ENCODE measurements at places on chromosomes 1 and 21.

GRCh38 chr1:54994355-54994990, 4.3 kb upstream of the BSND start:
- no peak for DNase-seq

DNA sequence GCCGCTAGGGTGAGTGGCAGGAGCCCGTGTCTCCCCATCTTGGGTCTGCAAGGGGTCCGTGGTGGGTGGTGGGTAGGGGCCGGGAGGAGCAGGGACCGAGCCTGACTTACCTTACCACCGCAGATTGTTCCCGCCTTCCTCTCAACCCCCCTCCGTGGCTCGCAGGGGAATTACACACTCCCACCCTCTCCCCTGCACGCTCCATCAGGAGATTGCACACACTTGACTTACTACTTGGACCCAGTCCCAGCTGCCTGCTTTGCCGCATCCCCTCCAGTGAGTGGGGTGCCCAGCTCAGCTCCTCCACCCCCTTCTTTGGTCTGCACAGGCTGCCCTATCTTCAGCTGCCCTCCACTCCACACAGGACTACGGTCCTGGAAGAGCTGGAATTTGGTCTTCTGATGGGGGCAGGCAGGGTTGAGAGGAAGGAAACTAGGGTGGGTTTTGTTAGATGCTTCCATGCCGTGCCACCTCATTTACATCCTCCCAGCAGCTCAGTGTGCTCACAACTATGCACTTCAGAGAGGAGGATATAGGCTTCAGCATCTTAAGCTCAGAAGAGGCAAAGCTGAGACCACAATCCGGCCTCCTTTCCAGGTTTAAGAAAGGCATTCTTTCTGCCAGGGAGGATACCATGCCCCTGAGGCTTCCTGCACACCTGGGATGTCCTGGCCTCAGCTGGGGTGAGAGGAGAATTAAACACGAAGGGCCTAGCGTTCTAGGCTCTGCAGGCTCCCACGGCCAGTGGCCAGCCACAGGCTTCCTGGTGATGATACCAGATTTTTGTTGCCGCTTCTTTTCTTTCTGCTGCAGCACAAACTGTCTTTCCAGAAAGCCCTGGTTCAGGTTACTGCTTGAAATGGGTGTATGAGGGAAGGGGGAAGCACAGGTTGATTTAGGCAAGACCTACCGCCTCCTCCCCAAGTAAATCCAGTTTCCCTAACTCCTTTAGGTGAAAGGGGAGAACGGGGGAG, 2.3 kb downstream of the KCNC4 start:
- DNase-seq: no peak

DNA sequence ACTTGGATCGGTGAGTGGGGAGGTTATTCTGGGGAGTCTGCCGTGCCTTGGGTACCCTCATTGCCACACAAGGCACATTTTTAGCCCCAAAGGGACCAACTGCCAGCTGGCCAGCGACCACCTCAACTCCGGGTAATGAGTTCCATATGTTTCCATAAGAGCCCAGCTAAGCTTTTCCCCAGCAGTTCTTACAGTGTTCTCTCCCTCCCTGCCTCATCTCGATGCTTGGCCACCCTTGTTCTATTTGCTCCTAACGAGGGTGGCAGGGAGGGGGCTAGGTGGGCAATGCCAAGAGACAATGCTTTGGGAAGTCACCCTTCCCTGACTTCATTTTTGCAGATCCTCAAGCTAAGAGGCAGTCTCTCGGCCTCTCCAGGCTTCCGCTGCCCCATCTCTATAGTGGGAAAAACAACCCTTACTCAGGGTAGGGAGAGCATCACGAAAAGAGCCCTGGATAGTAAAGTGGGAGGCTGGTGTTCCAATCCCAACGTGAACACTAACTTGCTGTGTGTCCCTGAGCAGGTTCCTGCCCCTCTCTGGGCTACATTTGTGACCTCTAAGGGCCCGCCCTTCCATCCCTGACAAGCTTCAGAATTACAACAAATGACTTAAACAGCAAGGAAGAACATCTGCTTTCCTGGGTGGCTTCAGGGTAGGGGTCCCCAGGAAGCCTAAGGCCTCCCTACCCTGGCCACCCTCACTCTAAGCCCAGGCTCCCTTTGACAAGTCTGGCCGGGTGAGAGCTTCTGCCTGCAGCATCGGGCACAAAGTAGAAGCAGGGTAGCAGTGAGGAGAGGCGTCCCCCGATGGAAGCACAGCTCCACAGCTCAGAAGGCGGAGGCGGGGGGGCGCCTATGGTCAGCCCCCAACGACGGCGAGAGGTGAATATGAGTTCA, 5.8 kb downstream of the ID3 start:
- DNase-seq: peak; percentile 72

- DNase-seq: no peak
Measured at GRCh38 chr1:63873751-63874150, 99.9 kb downstream of the ROR1 start.

DNA sequence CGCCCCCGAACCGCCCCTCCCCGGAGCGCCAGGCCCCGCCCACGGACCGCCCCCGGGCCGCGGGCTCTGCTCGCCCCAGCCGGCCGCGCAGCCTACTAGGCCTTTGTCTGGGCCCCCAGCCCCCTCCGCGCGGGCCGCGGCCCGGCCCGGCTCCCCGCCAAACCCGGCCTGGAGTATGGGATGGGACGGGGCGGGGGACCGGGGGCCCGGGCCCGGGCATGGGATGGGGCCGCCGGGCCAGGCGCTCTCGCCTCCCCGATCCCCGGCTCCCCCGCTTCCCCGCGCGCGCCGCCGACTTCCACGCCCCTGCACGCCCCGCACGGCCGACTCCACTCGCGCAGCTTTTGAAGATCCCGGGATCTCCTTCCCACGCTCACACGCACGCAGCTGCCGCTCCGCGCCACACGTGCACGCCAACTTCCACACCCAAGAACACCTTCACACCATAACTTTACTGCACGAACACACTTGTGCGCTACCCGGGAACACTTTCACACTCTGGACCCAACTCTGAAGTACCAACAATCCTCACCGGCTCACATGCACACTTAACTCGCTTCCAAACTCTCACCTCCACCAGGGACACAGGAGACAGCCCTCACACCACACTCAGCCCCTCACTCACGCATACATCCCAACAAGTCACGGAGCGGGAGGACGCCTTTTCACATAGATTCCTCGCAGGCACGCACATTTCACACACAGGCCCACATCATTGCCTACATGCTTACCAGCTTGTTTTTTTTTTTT, 437 bp upstream of the HSPG2 start:
- DNase-seq: peak; percentile 93

GRCh38 chr1:212488436-212489283, 55.9 kb downstream of the NENF start:
- DNase-seq: peak; percentile 80

DNA sequence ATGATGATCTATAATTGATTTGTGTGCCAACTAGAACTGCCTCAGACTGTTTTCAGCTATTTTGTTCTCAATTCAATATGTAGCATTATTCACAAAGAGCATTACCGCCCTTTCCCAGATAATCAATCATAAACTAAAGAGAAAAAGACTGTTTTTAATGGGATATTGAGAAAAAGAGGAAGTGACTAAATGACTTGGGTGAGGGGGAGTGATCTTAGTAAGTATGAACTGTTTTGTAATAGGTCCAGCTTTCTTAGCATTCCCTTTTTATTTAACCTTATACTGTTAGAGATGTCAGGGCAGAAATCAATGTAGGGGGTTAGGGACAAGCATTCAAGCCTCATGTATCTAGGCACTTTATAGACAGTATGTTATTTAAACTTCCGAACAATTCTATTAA, 157.8 kb upstream of the DPYD start:
- DNase-seq: no peak

DNA sequence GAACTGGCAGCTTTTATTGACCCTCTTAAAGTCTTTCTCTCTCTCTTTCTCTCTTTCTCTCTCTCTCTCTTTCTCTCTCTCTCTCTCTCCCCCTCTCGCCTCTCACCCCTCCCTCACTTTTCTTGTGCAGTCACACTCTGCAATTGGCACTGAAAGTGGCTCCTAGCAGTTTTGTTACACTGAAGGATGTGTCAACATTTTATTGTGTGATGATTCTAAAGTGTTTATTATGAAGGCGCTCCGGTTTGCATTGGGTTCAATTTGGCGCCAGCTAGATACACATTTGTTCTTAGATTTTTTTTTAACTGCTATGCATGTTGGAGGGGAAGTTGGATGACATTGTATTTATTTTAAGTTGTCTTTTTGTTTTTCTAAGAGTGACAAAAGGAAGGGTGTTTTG, 64.0 kb upstream of the CHRM3 start:
- no peak for DNase-seq

DNA sequence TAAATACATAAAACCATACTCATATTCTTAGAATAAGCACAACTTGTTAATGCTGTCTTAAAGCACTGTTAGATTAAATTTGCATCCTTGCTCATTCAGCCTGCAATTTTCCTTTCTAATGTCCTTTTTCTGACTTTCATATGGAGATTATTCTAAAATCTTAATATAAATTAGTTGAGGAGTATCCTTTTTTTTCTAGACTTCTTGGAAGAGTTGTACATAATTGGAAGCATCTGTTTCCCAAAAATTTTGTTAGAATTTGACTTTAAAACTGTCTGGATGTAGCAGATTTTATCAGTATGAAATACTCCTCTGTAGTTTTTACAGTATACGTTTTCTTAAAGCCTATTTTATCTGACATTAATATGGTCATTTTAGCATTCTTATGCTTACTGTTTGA, 9.7 kb downstream of the KIFAP3 start:
- no peak for DNase-seq

- no peak for DNase-seq
Measured at GRCh38 chr1:56389813-56390212, 189.6 kb downstream of the PLPP3 start.

GRCh38 chr1:10530756-10531495, 56.2 kb downstream of the PEX14 start:
- no peak for DNase-seq

DNA sequence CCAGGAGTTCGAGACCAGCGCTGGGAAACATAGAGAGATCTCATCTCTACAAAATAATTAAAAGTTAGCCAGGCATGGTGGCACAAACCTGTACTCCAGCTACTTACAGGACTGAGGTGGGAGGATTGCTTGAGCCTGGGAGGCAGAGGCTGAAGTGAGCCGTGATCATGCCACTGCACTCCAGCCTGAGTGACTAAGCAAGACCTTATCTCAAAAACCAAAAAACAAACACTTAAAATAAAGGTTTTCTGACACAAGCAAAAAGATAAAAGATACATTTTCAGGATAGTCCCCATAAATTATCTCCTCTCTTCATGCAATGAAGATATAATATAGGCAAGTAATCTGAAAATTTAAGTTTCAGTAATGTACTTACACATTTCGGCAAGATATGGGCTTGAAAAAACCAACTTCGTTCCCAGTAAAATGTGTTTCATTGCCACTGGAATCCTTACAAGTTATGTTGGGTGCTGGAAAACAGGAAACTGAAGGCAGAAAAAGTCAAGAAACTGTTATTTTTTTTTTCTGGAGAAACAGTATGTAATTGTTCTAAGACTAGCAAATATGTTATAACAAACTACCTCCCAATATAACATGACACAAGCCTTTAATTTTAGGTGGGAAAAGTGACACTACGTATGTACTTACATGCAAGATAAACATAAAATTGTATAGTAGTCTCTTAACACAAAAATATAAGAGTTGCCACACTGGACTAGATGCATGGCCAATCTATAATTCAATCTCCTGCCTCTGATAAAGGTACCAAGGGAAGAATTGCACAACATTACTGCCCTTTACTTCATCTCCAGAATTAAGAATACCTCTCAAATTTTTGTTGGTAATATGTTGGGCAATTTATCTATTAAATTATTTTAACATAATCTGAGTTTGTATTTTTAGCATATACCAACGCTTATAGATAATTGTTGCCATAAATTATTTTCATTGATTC, 15.7 kb downstream of the TM2D1 start:
- DNase-seq: no peak

GRCh38 chr1:223827193-223827663, 18.5 kb downstream of the TP53BP2 start:
- no peak for DNase-seq

DNA sequence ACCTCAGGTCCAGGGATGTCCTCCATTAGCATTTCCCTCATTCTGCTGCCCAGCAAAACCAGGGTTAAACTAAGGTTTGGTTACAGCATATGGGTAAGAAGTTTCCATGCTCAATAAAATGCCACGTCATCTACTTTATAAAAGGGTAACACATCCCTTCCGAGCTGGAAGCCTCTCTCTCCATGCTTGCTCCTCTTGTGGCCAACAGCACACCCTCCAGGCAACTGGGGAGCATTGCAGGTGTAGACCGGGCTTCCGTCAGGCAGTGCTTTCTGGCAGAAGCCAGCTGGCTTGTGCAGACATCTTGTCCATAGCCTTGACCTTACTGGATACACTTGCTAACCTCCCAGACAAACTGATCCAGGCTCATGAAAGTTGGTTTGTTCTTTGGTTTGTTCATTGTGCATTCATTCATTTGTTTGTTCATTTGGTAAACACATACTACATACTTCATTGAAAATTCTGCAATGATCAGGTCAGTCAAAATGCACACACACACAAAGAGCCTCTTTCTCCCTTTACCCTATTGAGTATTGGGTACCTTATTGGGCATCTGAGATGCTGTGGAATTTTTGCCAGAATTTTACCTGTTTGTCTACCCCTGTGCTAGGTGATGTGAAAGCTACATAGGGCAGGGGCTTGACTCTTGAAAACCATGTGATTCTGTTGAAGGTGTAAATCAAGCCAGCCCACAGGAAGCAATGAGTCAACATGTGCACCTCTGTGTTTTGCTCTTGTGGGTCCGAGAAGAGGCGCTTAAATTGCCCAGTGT, 422.8 kb downstream of the CAMTA1 start:
- no peak for DNase-seq

GRCh38 chr1:32357614-32358013, 4.7 kb downstream of the FAM229A start:
- DNase-seq: no peak

GRCh38 chr21:44865561-44866280, 7.8 kb downstream of the PTTG1IP start:
- DNase-seq: no peak

DNA sequence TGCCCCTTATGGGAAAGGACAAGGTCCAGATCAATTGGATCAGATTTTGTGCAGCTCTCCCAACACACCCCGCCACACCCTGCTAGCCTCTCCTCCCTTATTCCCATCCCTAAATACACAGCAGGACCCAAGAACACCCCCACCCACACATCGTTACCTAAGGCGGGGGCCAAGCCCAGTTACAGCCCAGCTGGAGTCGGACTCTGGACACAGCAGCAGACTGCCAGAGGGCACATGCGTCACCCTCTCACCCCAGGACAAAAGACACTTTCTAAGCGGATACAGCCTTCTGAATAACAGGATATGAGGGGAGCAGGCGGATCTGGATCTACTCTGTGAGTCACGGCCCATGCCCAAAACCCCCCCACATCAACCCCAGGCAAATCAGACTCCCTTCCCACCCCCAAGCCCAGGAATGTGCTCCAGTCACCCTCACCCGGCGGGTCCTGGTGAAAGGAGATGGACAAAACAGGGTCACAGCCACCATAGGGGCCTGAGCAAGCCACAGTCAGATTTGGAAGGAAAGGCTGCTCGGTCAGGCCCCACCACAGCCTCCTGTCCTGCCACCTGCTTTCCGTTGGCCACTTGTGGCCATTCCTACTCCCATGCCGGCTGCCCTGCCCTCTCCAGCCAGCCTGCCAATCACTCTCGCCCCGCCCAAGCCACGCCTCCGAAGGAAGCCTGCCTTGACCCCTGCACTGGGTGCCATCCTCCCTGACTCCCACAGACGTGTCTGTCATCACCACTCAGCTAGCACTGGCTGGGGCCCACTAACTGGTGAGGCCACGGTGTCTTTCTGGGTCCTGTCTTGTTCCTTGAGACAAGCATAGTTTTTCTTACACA, 4.0 kb downstream of the S100A16 start:
- no peak for DNase-seq
